ENCODE measurements at places on chromosomes 7 and 10.

DNA sequence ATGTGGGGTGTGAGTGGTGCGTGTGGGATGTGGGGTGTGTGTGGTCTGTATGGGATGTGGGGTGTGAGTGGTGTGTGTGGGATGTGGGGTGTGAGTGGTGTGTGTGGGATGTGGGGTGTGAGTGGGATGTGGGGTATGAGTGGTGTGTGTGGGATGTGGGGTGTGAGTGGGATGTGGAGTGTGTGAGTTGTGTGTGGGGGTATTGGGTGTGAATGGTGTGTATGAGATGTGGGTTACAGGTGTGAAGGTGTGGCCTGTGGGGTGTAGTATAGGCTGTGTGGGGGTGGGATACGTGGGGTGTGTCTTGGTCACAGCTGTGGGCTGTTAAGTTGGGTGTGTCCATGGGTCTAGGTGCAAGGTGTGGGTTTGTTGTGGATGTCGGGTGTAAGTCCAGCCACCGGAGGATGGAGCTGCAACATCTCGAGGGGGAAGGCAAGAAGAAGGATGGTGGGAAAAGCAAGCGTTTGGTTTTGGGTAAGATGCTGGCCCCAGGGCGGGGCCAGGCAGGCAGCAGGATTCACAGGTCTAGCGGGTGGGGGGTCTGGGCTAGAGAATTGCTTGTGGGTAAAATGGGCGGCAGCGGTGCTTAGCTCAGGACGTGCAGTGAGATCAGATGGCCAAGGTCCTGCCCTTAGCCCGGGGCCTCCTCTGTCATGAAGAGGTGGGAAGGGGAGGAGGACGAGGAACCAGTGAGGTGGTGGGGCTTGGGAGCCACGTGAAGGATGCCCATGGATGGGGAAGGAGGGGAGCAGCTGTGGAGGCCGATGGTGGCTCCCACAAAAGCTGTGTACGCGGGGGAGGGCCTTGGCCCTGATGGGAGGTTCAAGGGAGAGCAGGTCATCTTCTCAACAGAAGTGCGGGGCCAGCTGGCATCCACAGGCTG, 60.1 kb downstream of the CFAP46 start:
- DNase-seq = no peak

DNA sequence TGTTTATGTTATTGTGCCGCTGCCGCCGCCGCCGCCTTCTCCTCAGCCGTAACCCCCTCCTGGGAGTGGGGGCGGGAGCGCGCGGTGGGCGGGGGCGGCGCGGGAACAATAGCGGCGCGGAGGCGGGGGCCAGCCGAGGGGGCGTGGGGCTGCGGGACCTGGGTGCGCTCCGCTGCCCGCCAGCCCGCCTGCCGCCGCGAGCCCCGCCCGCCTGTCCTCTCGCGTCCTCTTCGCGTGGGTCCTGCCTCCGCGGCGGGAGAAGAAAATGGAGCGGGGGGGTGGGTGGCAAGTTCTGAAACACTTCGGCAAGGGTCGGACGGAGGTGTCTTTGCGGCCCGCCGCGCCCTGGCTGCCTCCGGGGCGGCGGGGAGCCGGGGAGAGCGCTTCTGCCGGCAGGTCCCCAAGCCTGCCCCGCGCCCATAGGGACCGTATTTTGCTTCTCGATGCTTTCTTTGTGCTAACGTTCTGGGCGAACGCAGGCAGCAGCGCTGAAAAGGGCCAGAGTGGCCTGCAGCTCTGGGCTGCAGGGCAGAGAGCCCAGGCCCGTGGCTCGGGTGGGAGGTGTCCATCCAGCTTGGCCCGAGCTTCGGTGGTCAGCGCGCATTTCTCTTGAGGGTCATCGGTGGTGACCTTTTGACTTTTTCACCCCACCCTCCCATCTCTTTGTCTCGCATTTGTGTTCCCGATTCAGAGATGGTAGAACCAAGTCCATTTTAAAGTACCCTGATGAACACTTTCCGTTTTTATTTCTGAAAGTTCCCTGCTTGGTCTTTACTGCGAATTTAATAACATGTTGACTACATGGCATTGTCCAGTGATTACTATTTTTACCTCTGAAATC, 613 bp downstream of the MAPK8 start:
- DNase-seq = peak; percentile 35

DNA sequence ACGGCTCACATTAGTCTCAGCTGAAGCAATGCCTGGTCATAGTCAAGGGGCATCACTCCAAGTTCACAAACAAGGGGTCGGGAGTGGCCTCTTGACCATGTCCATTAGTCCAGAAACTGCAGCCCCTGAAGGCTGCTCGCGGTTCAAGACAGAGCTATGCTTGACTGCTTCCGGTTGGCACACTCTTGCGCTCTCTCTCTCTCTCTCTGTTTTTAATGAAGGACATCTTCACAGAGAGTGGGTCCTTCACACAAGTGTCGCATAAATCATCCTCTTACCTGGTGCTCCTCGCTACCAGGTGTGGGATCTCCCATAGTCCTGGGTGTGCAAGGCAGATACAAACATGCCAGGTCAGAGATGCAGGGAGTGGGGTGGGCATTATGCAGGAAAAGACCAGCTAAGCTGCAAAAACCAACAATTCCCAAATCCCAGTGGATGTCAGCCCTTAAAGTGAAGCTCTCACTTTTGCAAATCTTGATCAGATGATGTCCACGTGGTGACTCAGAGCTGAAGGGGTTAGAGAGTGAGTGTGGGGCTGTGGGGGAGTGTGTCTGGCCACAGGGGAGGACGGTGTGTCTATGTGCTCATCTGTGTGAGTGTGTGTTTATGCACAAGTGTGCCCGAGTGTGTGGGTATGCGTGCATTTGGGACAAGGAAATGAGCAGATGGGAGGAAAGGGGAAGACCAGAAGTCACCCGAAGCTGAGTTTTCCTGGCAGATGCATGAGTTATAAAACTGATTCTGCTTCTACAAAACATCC, 83.7 kb upstream of the PPP2R2D start:
- no peak for DNase-seq

DNA sequence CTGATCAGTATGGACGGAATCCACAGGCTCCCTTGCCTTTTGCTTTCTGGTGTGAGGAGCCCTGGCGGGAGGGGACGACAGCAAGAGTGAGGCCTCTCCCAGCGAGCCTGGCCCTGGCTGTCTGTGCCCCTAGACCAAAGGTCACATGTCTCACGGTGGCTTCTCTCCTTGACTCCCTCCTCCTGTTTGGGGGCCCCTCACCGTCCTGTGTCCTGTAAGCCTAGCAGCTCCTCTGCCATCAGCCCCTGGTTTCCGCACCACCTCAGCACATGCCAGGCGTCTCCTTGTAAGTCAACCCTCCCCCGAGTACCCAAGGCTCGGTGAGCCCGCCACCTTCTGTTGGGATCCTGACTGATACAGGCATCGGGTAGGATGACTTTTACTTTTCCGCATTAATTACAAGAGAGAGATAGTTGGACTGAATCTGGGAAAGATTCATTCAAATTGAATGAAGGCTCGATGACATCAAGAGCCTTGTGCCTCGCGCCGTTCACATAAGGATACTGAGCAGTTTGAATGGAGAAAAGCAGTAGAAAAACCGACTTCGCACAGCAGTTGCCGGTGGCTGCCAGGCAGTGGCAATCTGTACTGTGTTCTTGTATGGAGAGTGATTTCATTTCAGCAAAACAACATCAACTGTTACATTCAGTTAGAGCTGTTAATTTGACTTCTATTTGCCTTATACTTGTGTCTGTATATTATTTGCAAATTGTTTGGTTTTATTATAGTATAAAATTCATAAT, 119.8 kb downstream of the XRCC2 start:
- DNase-seq = no peak

- DNase-seq = no peak
These were observed 77.6 kb upstream of the A1CF start for GRCh38 chr10:50963063-50963462.

All from KBM-7 (cell line).